ENCODE measurements at places on chromosomes 12 and 14.

GRCh38 chr12:4771960-4772566 lies 51.9 kb downstream of the GALNT8 start:
- no peak for DNase-seq

DNA sequence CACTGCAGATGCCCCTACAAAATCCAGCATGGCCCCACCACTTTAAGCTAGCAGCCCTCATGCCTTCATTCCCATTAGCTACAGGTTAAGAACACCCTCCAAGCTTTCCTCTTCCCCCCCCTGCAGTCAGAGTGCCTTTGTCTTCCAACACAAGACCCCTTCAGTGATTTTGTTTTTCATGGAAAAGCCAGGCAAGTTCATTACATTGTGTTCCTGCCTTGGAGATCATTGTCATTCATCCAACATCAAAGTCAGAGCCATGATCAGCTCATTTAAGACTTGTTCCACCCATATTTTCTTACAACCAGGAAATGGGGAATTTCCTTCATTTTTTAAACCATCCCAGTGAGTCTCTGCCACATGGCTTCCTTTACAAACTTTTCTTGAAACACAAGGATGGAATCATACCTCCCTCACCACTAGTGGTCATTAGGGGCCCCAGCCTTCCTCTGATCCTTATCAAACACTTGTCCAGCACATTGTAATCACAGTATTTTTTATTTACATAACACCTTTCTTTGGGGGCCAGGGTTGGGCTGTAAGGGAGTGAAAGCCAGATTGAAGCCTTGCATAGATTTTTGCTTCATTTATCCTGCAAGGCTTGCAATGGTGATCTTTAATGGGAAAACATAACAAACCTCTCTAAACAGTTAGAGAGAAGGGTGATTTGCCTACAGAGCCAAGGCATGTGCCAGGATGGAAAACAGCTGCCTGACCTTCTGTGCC lies 765.3 kb downstream of the MED13L start:
- DNase-seq, result no peak

DNA sequence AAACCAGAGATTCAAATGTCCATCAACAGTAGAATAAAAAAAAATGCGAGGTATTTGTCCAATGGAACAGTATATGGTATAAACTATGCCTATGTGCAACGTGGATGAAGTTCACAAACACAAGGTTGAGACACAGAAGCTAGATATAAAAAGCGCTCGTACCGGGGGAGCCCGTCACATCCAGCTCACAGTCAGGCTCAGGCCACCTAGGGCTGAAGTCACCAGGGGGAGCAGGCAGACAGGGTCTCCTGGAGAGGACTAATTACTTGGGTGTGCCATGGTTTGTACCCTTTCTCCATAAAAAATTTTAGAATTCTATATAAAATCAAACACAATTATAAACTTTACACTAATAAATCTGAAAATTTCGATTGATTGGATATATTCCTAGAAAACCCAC lies 13.6 kb downstream of the AHNAK2 start:
- no peak for DNase-seq

DNA sequence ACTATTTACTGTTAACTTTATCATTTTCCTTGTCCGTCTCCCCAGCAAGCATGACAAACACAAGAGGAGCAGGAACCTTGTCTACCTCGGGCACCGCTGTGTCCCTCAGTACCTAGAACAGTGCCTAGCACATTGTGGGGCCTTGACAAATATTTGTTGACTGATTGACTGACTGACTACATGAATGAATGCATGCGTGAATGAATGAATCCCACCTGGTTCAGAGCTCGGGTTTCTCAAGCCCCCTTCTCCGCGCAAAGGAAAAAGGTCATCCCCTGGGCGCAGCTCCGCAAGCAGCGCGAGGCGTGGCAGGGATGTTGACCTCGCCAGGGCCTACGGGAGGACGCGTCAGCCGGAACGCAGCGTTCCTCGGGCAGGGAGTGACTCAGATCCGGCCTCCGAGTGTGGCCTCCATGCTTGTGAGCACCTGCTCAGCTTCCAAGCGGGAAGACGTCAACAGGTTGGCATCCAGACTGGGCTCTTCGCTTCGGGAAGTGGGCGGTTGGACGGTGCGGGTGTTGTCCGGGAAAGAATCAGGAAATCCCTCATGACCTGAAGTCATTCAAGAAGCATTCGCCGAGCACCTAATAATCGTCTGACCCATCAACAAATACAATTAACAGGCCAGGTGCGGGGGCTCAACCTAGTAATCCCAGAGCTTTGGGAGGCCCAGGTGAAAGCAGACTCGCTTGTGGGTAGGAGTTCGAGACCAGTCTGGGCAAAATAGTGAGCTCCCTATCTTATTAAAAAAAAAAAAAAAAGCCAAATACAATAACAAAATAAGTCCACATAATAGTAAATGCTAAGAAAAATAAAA lies 13.9 kb upstream of the UBC start:
- no peak for DNase-seq

GRCh38 chr14:104771918-104772706 lies 19.2 kb downstream of the SIVA1 start:
- no peak for DNase-seq

DNA sequence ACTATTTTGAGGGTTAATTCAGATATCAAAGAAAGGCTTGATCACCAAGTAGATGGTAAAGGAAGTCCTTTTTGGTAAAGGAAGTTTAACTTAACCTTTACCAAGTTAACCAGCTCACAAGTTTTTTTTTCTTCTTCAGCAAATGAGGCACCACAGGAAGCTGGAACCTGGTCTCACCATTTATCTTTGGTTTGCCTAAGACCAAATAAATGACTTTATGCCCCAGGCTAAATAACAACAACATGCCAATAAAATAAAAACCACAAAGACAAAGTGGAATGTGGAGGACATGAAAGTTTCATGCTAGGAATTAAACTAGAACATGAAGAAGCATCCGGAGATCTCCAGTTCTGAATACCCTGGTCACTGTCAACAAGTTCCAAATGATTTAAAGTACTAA lies 116.8 kb upstream of the PRICKLE1 start:
- no peak for DNase-seq

GRCh38 chr14:105255021-105255507 lies 6.7 kb downstream of the BTBD6 start:
- DNase-seq, result no peak

GRCh38 chr12:24230061-24230701 lies 280.7 kb upstream of the SOX5 start:
- DNase-seq, result no peak

- no peak for DNase-seq
Measured at GRCh38 chr12:92968176-92968813, 39.2 kb upstream of the EEA1 start.

GRCh38 chr12:107108995-107109508 lies 15.7 kb upstream of the CRY1 start:
- DNase-seq, result no peak

- DNase-seq, result no peak
Measured at GRCh38 chr14:37054869-37055268, 117.5 kb downstream of the SLC25A21 start.

GRCh38 chr12:101769865-101770264 lies 30.6 kb upstream of the SYCP3 start:
- no peak for DNase-seq

- no peak for DNase-seq
Measured at GRCh38 chr12:49225576-49226166, 36.8 kb upstream of the TUBA1A start.

- no peak for DNase-seq
Measured at GRCh38 chr12:70590549-70591226, 46.5 kb downstream of the PTPRB start.

GRCh38 chr14:69701857-69702256 lies 65.1 kb upstream of the SRSF5 start:
- DNase-seq, result no peak

DNA sequence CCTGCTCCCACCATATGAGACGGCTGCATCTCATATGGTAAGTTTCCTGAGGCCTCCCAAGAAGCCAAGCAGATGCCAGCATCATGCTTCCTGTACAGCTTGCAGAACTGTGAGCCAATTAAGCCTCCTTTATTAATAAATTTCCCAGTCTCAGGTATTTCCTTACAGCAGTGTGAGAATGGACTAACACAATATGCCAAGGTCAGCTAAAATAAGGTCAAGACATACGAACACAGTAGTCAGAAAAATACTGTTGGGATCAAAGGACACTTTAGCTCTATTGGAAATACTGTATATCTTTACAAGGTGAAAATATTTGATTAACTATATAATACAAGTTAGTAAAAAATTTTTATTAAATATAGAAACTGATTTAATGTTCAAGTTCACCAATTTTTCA lies 28.8 kb downstream of the SEL1L start:
- DNase-seq, result no peak

- no peak for DNase-seq
Measured at GRCh38 chr12:30546121-30546520, 149.5 kb downstream of the IPO8 start.

- DNase-seq, result no peak
Measured at GRCh38 chr14:77458249-77458950, 507 bp downstream of the AHSA1 start.

GRCh38 chr12:114829833-114830232 lies 145.9 kb upstream of the TBX3 start:
- DNase-seq, result no peak

GRCh38 chr12:14481201-14481600 lies 86.5 kb downstream of the PLBD1 start:
- no peak for DNase-seq

GRCh38 chr14:99615497-99616157 lies 11.6 kb upstream of the CCDC85C start:
- DNase-seq, result no peak

DNA sequence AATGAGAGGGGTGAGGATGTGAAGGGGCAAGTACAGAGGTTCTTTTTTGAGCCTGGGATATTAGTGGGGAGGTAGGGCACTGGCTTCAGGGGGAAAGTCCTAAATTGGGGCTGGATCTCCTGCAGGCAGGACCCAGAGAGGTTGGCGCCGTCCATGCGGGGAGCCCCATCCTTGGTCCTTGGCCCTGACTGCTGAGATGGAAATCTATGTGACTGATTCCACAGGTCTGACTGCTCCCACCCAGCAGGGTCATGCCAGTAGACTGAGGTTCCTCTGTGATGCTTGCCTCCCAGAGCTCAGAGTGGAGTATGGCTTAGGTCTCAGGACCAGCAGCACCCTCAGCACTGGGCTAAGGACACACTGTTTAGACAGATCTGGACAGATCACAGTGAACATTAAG lies 988.6 kb upstream of the TMEM132C start:
- no peak for DNase-seq

DNA sequence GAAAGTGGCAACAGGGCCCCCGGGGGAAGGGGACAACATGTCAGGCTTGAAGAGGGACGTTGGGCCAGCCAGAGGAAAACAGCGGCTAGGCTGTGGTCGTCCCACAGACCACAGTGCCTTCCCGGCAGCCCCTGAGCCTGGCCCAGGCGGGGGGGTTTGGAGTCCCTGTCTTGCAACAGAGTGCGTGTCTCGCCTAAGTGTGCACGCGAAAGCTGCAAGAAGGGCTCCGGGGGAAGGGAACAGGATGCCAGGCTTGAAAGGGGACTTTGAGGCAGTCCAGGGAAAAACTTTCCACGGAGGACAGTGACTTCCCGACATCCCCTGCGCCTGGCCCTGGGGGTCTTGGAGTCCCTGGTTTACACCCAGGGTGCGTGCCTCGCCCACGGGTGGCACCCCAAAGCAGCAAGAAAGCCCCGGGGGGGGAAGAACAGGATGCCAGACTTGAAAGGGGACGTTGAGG lies 157.5 kb upstream of the ALG10B start:
- DNase-seq, result no peak
